ENCODE measurements at places on chromosomes 3 and 15.
A peak's percentile ranks its signal among the peaks of the same experiment; 100 is the strongest.

GRCh38 chr15:98725874-98726273 lies 77.5 kb downstream of the IGF1R start:
- DNase-seq = no peak

DNA sequence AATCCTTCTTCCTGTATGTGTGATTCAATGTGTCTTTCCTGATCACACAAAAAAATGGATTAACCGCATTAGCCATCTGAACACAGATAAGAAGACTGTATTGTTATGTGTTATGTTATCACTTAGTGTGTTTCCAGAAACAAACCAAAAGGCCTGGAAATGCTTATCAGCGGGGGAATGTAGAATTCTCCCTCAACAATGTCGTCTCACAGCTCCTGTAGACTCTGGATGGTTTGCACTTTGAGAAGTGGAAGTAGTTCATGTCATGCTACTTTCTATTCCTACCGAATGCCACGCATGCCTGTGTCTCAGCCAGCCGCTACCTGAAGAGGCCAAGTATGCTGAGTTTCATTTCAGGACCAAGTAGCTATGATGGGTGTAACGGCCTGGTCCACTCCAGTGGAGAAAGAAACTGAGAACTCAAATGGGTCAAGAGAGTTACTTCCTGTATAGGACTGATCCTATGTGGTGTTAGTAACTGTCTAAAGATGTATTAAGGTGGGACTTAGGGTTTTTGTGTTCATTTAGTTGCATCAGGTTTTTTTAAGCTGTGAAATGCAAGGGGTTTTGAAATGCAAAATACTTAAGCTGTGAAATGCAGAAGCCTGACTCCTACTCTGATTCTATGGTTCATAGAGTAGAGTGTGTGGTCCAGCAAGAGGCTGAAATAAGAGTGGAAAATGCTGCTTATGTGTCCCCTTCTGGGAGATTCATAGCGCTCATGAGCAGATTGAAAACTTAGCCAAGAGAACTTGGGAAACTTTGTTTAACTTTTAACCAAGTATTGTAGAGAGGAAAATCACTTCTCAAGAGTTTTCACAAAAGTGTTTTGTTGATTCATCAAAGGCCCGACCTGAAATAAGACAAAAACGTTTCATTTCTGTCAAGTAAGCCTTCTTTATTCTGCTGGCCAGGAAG lies 118.5 kb upstream of the LMOD3 start:
- no peak for DNase-seq

GRCh38 chr3:159910991-159911663 lies 77.5 kb upstream of the IL12A start:
- peak; percentile 59 for DNase-seq

GRCh38 chr15:99425657-99426301 lies 140.0 kb upstream of the MEF2A start:
- no peak for DNase-seq

DNA sequence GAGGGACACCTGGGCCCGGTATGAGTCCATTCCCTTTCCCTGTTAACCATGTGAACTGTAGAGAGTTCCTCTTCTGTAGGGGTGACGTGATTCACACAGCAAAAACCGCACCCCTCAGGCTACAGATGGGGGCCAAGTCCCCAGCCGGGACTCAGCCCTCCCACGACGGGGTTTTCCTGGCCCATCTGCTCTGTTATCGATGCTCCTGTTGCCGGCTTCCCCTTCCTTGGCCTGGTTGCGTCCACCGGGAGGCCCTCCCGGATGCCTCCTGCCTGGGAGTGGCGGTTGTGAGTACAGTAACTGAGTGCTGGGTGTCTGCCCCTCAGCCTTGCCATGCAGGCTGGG lies 817 bp upstream of the PLXNA1 start:
- DNase-seq = peak; percentile 48

DNA sequence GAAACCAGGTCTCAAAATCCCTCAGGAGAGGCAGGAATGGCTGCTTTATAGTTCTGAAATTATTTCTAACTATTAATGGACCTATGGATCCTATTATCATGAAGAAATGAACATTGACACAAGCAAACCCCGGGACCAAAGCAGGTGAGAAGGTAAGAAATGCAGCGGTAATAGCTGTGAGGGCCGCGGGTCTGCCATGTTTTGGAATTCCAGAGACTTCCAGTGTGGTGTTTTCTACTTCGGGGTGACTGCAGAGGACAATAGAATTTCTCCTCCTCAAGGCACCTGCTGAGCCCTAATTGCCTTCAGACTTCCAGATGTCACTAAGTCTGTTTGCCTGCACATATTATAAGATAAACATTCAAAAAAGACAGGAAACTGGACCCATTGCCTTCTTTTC lies 437.4 kb downstream of the GABRG3 start:
- DNase-seq = no peak

- no peak for DNase-seq
These were observed 89.7 kb upstream of the CCNL1 start for GRCh38 chr3:157249606-157250005.

DNA sequence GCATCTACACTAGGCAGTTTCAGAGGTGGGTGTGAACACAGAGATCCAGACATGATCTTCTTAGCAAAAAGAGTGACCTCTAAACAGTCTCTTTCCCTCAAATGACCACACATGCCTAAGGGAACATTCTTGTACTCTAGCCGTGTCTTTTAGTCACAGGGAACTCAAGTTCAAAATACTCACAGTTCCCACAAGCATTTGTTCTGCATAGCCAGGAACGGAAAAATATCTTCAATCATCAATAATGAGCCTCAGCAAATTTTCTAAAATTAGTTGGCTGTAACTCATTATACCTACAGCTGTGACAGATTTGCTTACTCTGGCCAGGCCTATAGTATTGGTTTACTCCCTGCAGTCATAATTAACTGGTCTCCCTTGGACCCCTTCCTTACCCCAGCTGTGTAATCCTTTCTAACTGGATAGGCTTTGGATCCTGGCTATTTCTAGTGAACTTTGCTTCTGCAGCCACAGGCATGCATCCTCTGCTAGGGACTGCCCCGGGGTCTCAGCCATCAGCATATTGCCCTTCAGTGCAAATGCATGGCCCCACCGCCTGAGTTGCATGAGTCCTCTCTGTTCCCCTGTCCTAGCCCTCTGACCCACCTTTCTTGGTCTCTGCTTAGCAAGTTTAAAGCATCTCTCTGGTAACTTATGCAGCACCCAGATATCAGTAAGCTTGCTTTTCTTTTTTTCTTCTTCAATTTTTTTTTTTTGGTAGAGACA lies 56.0 kb upstream of the HACD2 start:
- no peak for DNase-seq

- no peak for DNase-seq
These were observed 28.6 kb downstream of the NEK10 start for GRCh38 chr3:27340534-27340933.

DNA sequence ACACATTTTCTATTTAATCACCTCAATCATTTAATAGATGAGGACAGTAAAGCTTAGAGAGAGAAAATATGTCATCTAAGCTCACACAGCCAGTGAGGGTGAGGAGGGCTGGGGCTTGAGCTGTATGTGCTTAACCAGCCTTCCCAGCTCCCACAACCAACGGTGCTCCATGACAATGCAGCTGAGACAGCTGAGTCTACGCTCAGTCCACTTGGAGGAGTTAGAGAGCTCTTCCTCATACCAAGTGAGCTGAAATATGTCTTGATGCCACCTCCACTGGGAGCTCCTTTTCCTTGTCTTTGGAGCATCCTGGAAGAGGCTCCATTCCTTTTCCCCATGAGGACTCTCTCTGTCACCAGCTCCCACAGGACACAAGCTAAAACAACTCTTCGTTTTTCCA lies 9.3 kb downstream of the HOMER2 start:
- DNase-seq = no peak

- DNase-seq = no peak
These were observed 33.5 kb upstream of the MFSD1 start for GRCh38 chr3:158768361-158768787.

- DNase-seq = no peak
These were observed 77.1 kb downstream of the DUT start for GRCh38 chr15:48408327-48408726.

DNA sequence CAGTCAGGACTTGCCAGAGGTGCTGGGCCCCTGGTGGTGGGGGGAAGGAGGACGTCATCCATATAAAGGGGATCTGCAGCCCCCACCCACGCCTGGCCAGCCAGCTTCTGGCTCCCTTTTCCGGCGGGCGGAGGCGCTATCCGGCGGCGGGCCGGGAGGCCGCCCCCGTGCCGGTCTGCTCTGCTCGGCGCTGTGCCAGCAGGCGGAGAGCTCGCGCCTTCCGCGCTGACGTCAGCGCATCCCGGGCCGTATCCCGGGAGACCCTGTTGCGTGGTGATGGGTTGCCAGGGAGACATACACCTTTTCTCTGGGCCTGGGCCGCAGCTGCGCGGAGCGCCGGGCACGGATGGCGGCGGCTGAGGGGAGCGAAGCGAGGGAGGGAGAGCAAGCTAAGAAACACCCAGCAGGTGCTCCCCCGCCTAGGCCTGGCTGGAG lies 1.1 kb downstream of the FAM131A start:
- no peak for DNase-seq

GRCh38 chr15:38844736-38845135 lies 280.1 kb upstream of the RASGRP1 start:
- DNase-seq = no peak

DNA sequence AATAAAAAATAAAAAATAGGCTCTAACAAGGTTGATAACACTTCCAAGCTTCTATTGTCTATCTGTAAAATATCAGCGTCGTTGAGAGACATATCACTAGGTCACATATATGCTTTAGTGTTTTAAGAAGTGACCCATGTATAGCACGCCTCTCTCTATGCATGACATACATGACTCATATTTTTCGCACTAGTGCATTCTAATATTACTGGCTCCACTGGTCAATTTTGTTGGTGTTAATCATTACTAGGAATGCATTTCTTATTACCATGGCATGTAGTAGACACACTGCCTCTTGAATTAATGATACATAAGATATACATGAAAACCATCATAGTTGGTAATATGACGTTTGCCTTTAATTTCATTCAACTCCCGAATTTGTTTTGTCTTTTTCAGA lies 203.1 kb downstream of the CHL1 start:
- DNase-seq = no peak

- no peak for DNase-seq
These were observed 55.7 kb upstream of the TMEM115 start for GRCh38 chr3:50415061-50415460.

DNA sequence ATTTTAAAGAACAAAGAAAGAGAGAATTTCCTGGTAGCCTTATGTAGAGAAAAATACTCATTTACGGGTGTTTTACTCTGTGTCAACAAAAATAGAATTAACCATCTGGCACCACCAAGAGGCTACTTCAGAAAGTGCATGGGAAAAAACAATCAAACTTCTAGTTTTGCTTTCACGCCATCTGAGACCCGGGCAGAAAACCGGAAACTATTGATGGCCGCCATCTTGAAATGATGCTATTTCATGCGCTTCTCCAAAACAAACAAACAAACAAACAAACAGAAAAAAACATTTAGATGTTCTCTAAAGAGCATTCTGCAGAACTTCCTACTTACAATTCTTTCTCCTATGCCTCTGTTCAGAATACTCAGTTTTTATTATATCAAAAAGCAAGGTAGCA lies 49.4 kb upstream of the SYNPR start:
- DNase-seq = no peak

- DNase-seq = no peak
These were observed 22.3 kb upstream of the CDCP1 start for GRCh38 chr3:45168451-45168850.

- no peak for DNase-seq
These were observed 4.1 kb upstream of the TBC1D23 start for GRCh38 chr3:100256731-100257151.

- peak; percentile 6 for DNase-seq
These were observed 106.6 kb downstream of the SSR3 start for GRCh38 chr3:156448300-156448699.

DNA sequence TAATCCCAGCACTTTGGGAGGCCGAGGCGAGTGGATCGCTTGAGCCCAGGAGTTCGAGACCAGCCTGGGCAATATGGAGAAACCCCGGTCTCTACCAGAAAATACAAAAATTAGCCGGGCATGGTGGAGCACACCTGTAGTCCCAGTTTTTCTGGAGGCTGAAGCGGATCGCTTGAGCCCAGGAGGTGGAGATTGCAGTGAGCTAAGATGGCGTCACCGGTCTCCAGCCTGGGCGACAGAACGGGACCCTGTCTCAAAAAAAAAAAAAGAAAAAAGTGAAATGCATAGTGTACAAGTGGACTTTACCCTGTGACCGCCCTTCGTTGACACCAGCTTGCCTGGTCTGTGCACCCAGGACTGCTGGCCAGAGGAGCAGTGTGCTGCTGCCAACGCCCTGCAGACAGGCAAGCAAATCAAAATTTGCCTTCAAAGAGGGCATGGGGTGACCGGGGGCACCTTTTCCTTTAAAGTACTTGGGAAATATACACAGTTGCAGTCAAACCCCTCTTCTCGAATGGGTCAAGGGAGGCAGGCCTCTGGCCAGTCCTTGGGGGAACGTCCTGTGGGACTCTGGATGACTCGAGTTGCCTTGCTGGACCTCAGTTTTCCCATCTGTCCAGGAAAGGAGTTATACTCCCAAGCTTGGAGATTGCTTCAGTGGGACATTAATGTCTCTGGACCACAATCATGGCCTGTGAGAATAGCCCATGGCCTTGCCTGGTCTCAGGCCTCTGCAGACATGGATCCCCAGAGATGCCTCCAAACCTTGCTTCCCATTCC lies 1.0 kb downstream of the XYLB start:
- no peak for DNase-seq

DNA sequence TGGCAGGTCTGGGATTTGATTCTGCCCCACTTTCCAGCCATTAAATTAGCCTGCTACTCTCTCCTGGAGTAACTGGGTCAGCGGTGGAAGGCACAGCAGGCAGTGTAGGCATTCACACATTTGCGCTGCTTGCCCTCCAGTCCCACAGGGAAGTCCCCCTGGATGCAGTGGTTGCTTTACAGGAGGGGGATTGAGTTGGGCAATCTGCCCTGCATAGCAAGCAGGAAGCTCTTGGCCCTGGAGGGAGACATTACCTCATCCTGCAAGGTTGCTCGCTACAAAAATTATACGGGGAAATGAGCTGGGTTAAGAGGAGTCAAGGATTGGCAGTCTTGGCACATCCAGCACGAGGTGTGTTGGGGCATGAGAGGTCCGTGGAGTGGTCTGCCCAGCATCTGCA lies 14.8 kb downstream of the MCM2 start:
- DNase-seq = no peak

DNA sequence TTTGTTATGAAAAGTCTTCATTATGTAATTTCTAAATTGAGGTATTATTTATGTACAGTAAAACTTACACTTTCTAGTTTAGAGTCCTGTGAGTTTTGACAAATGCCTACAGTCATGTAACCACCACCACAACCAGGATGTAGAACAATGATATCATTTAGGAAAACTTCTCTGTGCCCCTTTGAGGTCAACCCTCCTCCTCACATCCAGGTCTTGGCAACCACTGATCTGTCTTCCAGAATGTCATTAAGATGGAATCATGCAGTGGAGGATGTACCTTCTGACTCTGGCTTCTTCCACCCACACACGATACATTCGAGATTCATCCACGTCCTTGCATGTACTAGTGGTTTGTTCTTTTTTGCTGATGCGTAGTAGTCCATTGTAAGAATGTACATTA lies 23.2 kb downstream of the MINAR1 start:
- no peak for DNase-seq

- no peak for DNase-seq
These were observed 279.3 kb downstream of the FOXP1 start for GRCh38 chr3:71304247-71304646.

DNA sequence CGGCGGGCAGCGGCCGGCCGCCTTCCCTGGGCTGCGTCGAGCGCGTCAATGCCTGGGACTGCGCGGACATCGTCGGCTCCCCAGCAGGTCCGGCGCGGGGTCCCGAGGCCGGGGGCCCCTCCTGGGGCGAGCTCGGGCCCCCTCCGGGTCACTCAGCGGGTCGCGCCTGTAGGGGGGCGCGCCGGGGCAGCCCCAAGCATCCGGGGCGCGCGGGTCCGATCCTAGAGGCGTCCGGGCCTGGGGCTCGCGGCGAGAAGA lies 725 bp downstream of the TLE3 start:
- no peak for DNase-seq

Data from T-helper 1 cell (primary cell).